Trophoblast cell (in vitro differentiated cells and primary cell): ENCODE measurements at places on chromosomes 11 and 22.

- no peaks in the 10 kb centered on the region for H3K4me1 ChIP-seq
- H3K27ac ChIP-seq, result no peak overlapping the region
- no peak overlapping the region for H3K4me3 ChIP-seq
- no peaks in the 10 kb centered on the region for H3K36me3 ChIP-seq
These were observed 1060.7 kb downstream of the FAM181B start for GRCh38 chr11:81673001-81673400.

DNA sequence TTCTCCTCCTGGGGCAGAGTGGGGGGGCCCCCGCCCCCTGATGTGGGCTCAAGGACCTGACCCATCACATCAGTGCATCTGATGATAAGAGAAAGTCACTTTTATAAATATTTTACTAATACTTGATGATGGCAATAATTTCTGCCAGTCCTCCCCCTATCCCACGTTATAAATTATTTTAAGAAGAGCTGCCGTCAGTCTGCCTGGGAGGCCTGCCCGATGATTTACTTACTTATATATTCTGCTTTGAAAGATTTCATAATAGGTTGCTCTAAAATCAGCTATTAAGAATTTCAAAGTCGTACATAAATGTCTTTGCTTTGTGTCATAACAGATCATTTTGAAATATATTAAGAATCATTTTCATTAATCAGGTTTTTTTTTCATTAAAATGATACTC is 58.8 kb downstream of the MYO18B start:
- no peaks in the 10 kb centered on the region for H3K4me1 ChIP-seq
- DNase-seq, result no peak
- H3K27ac ChIP-seq, result no peak overlapping the region

GRCh38 chr11:16795146-16795545 is 56.7 kb downstream of the C11orf58 start:
- H3K36me3 ChIP-seq, result peaks cover 57% of the 10 kb centered on the region
- H3K4me1 ChIP-seq, result peaks cover 5% of the 10 kb centered on the region
- H3K27me3 ChIP-seq, result no peaks in the 10 kb centered on the region
- no peak overlapping the region for H3K4me3 ChIP-seq
- no peak overlapping the region for H3K27ac ChIP-seq
- DNase-seq, result no peak

- H3K27ac ChIP-seq, result no peak overlapping the region
- H3K4me1 ChIP-seq, result no peaks in the 10 kb centered on the region
- no peak overlapping the region for H3K4me3 ChIP-seq
- no peaks in the 10 kb centered on the region for H3K27me3 ChIP-seq
- no peak for DNase-seq
- H3K36me3 ChIP-seq, result peaks cover 1% of the 10 kb centered on the region
These were observed 8.7 kb downstream of the DRAP1 start for GRCh38 chr11:65927904-65928397.

GRCh38 chr11:111733611-111734088 is 32.5 kb downstream of the PPP2R1B start:
- no peak overlapping the region for H3K27ac ChIP-seq
- H3K36me3 ChIP-seq, result peaks cover 3% of the 10 kb centered on the region
- peaks cover 44% of the 10 kb centered on the region for H3K4me1 ChIP-seq
- no peaks in the 10 kb centered on the region for H3K27me3 ChIP-seq

- H3K27me3 ChIP-seq, result no peaks in the 10 kb centered on the region
- H3K36me3 ChIP-seq, result peaks cover 54% of the 10 kb centered on the region
- peaks cover 38% of the 10 kb centered on the region for H3K4me1 ChIP-seq
- H3K27ac ChIP-seq, result peak overlapping the region; percentile 28
- DNase-seq, result peak; percentile 95
These were observed 3.3 kb downstream of the SERPINH1 start for GRCh38 chr11:75565221-75565814.

DNA sequence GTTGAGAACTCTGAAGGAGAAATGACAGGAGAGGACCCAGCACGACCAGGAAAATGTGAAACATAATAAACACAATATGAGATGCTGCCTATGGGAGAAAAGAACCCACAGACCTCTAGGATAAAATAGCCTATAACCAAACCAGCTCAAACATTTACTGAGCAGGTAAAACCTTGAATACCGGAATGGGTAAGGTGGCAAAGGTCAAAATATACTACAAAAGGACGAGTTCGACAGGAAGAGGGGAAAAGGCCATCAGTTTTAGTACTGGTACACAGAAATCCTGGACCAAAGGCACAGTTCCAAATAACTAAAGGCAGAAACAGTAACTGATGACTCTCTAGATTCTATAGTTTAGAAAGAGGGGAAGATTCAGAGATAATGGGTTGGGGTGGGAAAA is 96.3 kb downstream of the AMBRA1 start:
- no peaks in the 10 kb centered on the region for H3K27me3 ChIP-seq
- H3K27ac ChIP-seq, result no peak overlapping the region
- no peak for DNase-seq
- peaks cover 10% of the 10 kb centered on the region for H3K36me3 ChIP-seq
- no peak overlapping the region for H3K4me3 ChIP-seq
- H3K4me1 ChIP-seq, result no peaks in the 10 kb centered on the region

GRCh38 chr11:109522116-109522755 is 100.2 kb downstream of the C11orf87 start:
- H3K27me3 ChIP-seq, result no peaks in the 10 kb centered on the region
- no peak overlapping the region for H3K27ac ChIP-seq
- DNase-seq, result no peak
- no peaks in the 10 kb centered on the region for H3K4me1 ChIP-seq
- H3K36me3 ChIP-seq, result no peaks in the 10 kb centered on the region
- no peak overlapping the region for H3K4me3 ChIP-seq

DNA sequence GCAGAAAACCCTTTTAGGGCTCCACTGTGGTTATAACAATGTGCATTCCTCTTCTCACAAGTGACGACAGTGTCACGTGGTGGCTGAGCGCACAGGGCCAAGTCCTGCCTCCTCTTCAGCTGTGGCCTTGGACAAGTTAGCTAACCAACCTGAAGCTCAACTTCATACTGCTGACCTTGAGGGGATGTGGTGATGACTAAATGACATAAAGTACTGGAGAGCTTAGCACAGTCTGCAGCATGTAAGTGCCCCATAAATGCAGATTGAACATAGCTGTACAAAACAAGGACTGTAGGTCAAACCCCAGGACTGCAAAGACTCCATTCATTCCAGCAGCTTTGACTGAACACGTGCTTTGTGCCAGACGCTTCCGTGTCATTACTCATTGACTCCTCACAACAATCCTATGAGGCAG is 20.1 kb upstream of the MRGPRX2 start:
- no peak overlapping the region for H3K4me3 ChIP-seq
- peaks cover 7% of the 10 kb centered on the region for H3K4me1 ChIP-seq

DNA sequence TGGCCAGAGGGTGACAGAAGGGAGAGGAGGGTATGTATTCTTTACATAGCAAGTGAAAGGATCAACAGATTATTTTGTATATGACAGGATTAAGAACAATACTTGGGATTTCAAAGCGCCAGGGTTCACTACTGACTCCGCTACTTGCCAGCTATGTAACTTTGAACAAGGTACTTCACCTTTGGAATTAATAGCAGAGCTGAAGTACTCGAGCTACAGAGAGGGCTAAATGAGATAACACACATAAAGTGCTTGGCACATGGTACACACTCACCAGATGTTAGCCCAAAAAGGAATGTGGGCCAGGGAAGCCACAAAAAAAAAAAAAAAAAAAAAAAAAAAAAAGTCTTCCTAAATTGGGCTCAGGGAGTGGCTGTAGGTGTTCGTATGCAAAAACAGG is 408.4 kb downstream of the BUD13 start:
- no peak overlapping the region for H3K27ac ChIP-seq
- H3K4me1 ChIP-seq, result peaks cover 3% of the 10 kb centered on the region
- no peak for DNase-seq
- no peak overlapping the region for H3K4me3 ChIP-seq
